Stimulated activated CD8-positive, alpha-beta memory T cell treated with anti-CD3 and anti-CD28 coated beads, Interleukin-2, amount 100 ng/mL, for 1 hour (primary cell): ENCODE measurements at places on chromosomes 4 and X.

DNA sequence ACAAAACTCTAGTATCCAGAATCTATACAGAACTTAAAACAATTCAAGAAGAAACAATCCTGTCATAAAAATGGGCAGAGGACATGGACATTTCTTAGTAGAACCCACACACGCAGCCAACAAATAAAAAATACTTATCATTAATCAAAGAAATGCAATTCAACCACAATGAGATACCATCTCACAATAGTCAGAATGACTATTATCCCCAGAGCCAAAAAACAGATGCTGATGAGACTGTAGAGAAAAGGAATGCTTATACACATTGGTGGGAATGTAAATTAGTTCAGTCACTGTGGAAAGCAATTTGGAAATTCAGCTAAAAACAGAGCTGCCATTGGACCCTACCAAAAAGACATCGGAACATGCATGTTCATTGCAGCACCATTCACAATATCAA lies 37.9 kb downstream of the RAB40AL start:
- DNase-seq: no peak

- DNase-seq: no peak
Measured at GRCh38 chr4:13329963-13330362, 154.2 kb downstream of the RAB28 start.

DNA sequence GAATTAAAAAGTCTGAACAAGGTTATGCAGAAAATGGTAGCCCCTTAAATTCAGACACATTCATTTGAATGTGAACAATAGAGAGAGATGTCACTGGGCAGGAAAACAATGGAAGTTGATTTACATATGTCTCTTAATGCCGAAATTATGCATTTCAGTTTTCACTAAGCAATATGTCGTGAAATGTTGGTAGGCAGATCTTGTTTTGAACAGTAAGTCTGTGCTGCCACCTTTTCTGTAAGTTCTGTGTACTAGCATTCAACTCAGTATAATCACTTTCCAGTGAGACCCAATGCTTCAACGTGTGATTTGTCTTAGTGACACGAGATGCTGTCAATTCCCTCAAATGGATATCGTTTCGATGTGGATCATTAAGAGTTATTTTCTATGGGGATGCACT lies 222.7 kb upstream of the VCX3A start:
- no peak for DNase-seq

DNA sequence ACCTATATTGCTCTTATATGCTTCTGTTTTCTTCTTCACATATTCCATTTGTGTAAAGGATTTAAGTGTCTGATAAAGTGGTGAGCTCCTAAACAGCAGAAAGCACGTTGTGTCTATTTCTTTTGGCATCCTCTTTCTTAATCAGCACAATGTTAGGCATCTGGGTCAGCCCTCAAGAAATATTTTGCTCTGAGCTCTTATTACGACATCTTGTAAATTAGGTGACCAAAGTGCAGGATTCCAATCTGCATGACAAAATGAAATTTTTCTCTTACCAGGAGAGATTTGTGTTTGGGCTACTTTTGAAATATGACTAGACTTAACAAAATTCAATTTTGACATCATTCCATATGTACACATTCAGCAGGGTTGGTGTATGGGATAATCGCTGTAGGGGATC lies 210.0 kb upstream of the IGFBP7 start:
- DNase-seq: no peak

DNA sequence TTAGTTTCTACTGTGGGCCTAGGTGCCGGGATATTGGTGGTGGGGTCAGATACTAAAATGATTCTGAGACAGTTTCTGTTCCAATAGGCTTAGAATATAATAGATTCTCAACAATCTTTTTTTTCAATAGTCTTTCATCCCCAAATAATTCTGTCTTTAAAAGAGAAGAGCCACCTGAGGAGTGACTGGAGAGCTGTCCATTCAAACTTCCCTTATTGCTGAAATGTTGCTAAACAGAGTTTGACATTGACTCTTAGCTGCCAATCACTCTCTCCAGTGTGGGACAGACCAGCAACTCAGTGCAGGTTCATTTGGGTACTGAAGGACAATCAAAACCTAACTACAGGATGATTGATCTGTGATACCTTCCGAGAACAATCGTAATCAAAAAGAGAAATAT lies 12.4 kb upstream of the ADH7 start:
- DNase-seq: no peak

DNA sequence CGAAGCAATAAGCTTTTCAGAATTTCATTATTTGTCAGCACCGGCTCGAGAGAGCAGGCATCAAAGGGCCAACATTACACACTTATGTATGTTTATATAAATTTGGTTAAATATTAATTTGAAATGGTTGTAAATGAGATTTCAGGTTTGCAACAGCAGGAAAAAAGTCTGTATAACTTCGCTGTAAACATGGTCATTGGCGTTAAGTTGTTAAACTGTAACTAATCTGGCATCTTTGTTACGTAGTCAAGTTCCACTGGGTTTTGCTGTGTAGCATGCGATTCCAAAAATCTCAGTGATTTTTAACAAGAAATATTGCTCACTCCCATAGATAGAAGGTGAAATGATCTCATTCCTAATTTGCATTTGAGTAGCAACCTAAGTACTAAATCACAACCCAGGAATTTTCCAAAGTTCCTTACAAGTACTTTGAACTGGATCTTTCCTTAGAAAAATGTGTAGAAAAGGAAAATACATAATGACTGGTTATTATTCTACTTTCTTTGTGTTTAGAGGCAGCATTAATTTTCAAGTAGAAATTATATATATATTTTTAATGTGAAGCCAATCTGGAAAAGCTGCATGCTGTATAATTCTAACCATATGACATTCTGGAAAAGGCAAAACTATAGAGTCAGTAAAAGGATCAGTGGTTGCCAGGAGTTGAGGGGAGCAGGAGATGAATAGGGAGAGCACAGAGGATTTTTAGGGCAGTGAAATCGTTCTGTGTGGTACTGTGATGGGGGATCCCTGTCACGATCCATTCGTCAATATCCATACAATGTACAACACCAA lies 222.1 kb downstream of the CBR4 start:
- no peak for DNase-seq

DNA sequence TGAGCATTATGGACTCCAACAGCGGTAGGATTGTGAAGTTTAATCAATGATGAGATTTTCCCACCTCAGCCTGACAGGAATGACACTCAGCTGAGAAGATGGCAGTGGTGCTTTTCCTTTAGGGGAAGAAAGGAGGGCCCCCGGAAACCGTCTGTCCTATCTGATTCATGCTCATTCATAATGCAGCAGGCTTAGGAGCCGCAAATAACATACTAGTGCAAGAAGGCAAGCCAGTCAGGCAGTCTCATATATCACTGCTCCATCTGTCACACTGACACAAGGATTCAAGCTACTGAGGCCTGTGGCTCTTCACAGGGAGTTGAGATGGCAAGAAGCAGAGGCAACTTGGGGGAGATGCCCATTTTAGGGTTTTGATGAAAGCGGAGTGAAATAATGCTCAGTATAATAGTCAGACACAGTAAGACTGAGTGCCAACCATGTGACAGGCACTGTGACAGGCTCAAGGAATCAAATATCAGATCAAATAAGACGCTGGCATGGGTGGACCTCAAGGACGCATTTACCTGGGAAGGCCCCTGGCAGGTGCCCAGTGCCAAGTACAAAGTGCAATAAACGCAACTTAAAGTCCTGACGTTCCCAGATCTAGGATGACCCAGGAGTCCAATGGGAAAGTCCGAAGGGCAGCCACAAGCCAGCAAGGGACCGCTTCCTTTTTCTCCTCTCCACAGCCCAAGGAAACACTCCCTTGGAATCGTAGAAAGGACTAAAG lies 63.4 kb downstream of the FHDC1 start:
- DNase-seq: no peak

DNA sequence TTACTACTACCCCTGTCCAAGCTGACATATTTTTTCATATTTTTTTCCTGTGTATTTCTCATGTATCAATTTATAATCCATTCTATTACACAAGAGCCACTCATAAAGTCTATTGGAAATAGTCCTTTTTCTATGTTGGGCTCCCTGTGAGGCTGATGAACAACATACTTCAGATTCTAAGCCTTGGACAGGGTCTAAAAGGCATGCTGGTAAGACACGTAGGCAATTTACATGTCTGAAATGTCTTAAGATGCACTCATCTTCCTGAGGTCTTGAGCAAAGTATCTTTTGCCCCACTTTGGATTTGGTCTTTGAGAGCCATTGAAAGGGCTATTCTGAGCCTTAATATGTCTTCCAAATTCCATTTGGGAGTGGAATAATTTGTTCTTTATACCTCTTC lies 31.8 kb downstream of the OCIAD1 start:
- no peak for DNase-seq

DNA sequence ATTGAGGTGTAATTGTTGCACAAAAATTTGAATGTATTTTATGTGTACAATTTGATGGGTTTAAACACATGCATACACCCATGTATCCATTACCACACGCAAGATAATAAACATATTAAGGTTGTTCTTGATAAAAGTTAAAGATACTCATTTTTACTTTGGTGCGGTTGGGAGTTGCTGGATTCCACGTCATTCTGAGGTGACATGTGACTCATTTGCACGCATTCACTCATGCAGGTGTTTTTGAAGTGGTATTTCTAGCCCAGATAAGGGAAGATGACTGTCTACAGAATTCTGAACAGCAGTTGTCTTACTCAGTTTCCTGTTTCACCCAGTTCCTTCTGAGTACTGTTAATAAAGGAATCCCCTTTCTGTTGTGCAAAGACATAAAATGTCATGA lies 142.0 kb downstream of the RTL3 start:
- DNase-seq: no peak

GRCh38 chr4:102825261-102826091 lies 1.9 kb downstream of the UBE2D3 start:
- no peak for DNase-seq

DNA sequence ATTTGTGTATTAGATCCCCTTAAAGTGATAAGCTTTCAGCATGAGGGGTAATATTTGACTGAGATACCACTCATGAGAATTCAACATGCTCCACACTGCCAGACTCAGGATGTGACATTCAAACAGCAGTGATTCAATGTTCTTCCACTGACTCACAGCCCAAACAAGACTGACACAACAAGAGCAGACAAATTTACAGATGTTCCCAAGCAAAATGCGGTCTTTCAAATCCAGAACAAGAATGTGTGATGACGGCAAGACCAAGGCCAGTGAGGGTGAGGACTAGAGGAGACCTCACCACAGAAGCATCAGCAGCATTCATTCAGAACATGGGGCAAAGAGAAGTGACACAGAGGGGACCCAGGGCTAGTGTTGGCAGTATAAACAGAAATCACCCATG lies 99.3 kb upstream of the GRIA3 start:
- DNase-seq: no peak

DNA sequence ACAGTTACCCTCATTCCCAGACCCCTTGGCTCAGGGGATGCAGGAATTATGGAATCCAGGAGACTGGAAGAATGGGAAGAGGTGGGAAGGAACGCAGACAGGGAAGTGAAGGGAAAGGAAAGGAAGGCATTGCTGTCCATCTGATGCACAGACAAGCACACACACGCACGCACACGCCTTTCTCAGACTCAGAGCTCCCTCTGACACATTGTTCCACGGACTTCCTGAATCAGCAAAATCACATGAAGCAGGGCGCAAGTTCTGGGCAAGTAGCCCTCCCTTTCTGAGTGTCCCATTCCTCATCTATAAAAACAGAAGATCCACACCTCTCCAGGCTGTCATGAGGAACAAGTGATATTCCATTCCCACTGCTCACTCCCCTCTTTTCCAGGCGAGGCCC lies 13.2 kb downstream of the IQSEC2 start:
- no peak for DNase-seq

DNA sequence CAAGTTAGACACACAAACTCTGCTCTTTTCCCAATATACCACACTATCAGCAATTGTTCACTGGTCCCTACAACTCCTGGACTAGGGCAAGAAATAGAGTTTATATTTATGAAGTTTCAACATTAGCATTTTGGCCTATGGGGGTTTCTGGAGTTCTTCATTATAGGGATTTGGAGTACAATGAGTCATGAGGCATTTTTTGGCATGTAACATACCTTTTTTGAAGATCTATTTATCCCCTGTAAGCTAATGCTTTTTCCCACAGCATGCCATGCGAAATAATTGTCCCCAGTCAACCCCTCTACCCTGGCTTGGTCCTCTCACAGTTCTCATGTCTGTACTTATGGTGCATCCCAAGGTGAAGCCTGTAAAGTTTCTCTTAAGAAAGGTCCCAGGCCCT lies 36.7 kb upstream of the EDA2R start:
- DNase-seq: no peak

DNA sequence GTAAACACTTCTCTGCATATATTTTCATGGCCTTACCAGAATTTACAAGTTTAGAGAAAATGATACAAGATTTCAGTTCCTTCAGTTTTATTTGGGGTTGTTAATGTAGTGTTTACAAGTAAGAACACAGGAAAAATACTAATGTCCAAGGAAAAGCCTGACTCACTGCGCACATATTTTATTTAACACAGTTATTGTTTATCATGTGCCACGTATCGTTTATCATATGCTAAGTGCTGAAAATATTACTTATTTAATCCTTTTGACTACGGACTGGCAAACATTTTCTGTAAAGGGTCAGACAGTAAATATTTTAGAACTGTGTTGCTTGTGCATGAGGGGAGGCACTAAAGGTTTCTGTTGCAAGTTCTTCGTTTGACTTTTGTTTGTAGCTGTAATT lies 794 bp downstream of the HSD17B13 start:
- DNase-seq: no peak

DNA sequence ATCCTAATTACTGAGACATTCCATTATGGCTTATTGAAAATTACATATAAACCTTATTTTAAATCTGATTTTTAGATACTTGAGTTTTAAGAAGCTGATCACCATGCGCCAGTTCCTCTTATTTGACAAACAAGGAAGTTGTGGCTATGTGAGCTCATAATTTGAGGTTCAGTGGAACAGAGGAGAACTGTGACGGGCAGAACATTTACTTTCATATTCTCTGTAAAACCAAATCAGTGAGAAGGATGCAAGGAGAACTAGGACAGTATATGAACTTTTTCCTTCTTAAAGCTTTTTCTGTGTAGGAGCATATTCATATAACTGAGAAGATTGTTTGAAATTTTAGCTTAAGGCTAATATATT lies 25.3 kb downstream of the STIM2 start:
- peak; percentile 9 for DNase-seq

DNA sequence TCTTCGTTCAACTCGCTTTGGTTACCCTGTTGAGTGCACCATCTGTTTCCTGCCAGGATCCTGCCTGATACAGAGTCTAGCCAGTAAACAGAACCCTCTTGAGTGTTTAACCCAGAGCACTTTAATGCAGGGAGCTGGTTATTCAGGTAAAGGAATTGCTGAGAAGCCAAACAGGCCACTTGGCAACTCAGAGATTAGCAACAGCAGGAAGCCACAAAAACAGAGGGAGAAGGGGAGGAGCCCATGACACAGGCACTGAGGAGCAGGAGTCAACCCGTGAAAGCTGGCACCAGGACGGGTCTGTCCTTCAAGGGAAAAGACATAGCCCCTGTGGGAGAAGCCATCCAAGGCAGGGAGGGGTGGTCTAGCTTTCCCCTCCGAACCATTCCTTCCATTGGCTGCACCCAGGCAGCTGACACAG lies 641.4 kb downstream of the ZNF674 start:
- DNase-seq: no peak

GRCh38 chrX:31093639-31093975 lies 21.8 kb upstream of the FTHL17 start:
- no peak for DNase-seq

- DNase-seq: no peak
Measured at GRCh38 chrX:16643176-16643575, 6.8 kb upstream of the S100G start.

- DNase-seq: no peak
Measured at GRCh38 chr4:173045571-173045970, 123.0 kb upstream of the GALNT7 start.

- no peak for DNase-seq
Measured at GRCh38 chr4:71709961-71710360, 73.9 kb downstream of the GC start.
